Right lung (tissue), 10 donors: ENCODE measurements at places on chromosomes 7 and 10. TPM values are rescaled to one million over a fixed set of nuclear protein-coding genes. Genes with fewer than 3 reads are reported as not detected.

The GPRIN2 gene
- 9.7 TPM for polyA plus RNA-seq

The COBL gene
- polyA plus RNA-seq = 3.5 TPM

The TAF3 gene
- 9.7 TPM for polyA plus RNA-seq

The ZCCHC24 gene
- polyA plus RNA-seq = 37.4 TPM

The PRKCQ gene
- polyA plus RNA-seq = 6.4 TPM

The HTR5A gene
- polyA plus RNA-seq = not detected

The HGF gene
- 32.1 TPM for polyA plus RNA-seq
